ENCODE measurements at places on chromosomes 12 and 14.
A peak's percentile ranks its signal among the peaks of the same experiment; 100 is the strongest.

DNA sequence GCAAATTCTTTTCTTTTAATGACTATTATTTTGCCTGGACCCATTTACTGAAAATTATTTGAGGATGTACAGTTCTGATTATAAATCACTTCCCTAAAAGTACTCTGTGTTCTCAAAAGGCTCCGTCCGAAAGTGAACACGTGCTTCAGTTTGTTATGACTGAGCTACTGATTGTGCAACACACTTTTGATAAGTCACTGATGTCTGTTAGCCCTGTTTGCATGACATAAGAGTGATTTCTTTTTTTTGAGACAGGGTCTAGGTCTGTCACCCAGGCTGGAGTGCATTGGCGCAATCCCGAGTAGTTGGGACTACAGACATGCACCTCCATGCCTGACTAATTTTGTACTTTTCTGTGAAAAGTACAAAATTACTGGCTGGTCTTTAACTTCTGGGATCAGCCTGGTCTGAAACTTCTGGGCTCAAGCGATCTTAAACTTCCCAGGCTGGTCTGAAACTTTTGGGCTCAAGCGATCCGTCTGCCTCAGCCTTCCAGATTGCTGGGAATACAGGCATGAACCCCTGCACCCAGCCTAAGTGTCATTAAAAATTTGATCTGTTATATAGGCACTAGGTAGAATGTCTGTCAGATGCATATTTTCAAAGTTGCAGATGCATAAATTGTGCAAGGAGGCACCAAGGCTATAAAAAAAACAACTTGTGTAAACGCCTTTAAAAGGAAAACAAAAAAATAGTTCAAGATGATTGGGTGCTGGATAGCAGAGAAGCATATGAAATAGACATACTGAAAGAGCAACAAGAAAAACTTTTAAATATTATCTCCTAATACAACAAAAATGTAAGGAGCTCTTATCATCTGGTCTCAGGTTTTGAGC, 111.5 kb downstream of the SRGAP1 start:
- DNase-seq: peak; percentile 93

- DNase-seq: no peak
Observed at GRCh38 chr12:62098132-62098531, 162.1 kb upstream of the USP15 start.

DNA sequence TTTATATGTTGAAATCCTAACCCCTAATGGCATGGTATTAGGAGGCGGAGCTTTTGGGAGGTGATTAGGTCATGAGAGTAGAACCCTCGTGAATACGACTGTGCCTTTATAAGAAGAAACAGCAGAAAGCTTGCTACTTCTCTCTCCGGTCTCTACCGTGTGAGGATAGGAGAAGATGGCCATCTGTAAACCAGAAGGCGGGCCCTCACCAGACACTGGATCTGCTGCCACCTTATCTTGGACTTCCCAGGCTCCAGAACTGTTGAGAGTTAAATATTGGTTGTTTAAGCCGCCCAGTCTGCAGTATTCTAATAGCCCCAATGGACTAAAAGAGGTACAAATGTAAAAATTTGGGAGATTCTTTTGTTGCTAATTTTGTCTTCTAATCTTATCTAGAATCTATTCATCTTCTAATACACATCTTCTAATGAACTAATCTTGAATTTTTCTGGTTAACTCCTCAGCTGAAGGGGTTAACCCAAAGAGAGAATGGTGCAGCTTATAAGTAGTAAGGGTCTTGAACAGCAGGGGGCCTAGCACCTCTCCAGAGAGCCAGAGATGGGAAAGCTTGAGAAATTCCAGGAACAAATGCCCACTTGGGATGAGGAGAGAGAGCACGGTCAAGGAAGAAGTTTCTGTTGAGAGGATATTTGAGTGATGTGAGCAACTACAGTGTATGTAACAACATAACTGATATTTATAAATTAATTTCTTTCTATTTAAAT, 264.0 kb upstream of the GRIP1 start:
- no peak for DNase-seq

- no peak for DNase-seq
Observed at GRCh38 chr12:41606468-41607445, 418.6 kb downstream of the PDZRN4 start.

- no peak for DNase-seq
Observed at GRCh38 chr12:21800011-21800410, 25.5 kb upstream of the KCNJ8 start.

- no peak for DNase-seq
Observed at GRCh38 chr14:28157289-28157869, 609.2 kb upstream of the FOXG1 start.

DNA sequence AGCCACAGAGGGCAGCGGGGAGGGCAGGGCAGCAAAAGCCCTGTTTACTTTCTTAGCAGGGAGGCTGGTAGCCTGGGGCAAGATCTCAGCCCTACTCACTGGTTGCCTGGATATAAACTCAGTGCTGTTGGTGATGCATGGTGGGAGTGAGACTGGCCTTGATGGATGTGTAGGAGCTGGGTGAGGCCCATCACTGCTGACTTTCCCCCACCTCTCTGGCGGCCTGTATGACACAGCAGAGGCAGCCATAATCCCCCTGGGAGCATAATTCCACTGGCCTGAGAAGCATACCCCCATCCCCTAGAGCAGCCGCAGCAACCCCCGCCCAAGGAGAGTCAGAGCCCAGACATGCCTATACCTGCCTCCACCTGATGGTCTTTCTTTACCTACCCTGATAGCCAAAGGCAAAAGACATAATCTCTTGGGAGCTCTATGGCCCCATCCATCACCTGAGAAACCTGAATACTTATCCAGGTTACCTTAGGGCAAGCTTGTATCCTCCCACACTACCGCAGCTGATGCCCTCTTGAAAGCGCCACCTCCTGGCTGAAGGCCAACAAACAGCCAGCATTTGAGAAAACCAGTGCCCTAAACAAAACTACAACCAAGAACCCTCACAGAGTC, 59.3 kb downstream of the DNAI7 start:
- no peak for DNase-seq

DNA sequence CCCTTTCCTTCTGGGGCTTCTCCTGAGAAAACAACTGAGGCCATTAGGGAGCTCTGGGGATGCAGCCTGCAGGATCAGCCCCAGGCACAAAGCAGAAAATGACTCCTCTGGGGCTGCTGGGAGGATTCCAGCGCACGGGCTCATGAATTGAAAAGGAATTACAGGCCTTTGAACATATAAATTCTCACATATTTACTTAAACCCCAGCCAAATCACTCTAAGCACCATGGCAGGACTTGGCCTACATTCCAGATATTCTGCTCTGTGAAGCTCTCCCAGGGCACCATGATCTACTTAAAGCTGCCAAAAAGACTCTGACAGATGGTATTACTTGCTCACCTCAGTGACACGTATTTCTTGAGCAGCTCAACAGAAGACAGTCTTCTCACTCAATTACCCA, 87.2 kb downstream of the ZFC3H1 start:
- no peak for DNase-seq

DNA sequence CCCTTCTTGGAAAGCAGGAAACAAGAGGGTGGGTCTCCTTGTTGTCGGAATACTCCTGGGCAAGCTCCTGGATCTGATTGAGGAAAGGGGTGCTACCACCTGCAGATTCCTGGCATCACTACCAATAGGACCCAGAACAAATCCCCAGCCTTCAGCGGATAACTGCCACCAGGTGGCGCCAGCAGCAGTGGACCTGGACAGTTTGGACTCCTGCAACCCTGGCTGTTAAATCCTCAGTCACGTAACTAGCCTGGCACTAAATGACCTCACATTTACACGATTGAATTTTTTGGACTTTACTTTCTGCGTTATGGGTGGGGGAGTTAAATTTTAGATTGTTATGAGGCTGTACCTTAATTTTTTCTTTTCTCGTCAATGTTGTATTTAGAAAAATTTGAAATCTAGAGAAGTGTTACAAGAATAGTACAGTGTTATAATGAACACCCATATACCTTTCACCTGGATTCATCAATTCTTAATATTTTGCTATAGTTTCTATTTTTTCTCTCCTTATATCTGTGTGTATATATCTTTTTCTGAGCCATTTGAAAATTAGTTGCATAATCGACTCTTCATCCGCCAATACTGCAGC, 95.6 kb downstream of the GAS2L3 start:
- peak; percentile 69 for DNase-seq

- DNase-seq: no peak
Observed at GRCh38 chr14:20719777-20720176, 25.9 kb upstream of the EDDM3A start.

- DNase-seq: peak; percentile 16
Observed at GRCh38 chr12:95446506-95446900, 27.4 kb upstream of the METAP2 start.

DNA sequence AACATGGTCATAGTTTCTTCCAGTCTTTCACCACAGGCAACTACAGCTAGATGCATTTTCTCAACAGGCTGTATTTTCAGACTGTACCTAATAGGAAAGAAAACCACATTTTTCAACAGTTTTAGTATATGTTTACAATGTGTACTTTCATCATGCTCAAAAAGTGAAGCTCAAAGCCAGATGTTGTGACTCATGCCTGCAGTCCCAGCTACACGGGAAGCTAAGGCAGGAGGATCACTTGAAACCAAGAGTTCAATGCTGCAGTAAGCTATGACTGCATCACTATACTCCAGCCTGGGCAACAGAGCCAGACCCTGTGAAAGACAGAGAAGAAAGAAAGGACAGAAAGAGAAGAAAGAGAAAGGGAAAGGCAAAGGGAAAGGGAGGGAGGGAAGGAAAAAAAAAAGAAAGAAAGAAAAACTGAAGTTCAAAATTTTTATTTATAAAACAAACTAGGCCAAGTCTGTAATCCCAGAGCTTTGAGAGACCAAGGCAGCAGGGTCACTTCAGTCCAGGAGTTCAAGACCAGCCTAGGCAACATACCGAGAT, 25.5 kb downstream of the GXYLT1 start:
- DNase-seq: peak; percentile 95

GRCh38 chr14:23217032-23218020, 20.4 kb upstream of the RNF212B start:
- no peak for DNase-seq

DNA sequence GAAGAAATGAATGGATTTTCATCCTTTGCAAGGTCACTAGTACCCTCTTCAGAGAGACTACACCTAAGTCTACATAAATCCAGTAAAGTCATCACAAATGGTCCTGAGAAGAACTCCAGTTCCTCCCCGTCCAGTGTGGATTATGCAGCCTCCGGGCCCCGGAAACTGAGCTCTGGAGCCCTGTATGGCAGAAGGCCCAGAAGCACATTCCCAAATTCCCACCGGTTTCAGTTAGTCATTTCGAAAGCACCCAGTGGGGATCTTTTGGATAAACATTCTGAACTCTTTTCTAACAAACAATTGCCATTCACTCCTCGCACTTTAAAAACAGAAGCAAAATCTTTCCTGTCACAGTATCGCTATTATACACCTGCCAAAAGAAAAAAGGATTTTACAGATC, 40.8 kb downstream of the SPATA7 start:
- peak; percentile 49 for DNase-seq

- no peak for DNase-seq
Observed at GRCh38 chr14:47057364-47057763, 405.8 kb upstream of the RPL10L start.

DNA sequence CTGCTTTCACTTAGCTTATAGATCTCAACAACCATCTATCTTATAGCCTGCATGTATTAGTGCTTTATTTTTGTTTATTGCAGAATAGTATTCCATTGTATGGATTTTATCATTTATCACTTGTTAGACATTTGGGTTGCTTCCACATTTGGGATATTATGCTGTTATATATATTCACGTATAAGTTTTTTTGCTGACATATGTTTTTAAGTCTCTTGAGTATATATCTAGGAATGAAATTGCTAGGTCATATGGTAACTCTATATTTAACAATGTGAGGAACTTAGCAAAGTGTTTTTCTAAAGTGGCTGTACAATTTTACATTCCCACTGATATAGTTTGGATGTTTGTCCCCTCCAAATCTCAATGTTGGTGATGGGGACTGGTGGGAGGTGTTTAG, 208.1 kb downstream of the CPNE8 start:
- no peak for DNase-seq

GRCh38 chr12:40734276-40734675, 42.0 kb downstream of the CNTN1 start:
- no peak for DNase-seq

DNA sequence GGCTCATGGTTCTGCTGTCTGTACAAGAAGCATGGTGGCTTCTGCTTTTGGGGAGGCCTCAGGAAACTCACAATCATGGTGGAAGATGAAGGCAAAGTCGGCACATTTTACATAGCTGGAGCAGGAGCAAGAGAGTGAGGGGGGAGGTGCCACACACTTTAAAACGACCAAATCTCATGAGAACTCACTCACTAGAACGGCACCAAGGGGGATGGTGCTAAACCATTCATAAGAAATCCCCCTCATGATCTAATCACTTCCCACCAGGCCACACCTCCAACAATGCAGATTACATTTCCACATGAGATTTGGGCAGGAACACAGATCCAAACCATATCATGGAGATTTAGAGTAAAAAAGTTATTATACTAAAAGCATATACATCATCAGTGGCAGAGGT, 13.6 kb upstream of the LEMD3 start:
- no peak for DNase-seq

GRCh38 chr12:857611-858010, 91.9 kb downstream of the RAD52 start:
- DNase-seq: peak; percentile 93

- DNase-seq: no peak
Observed at GRCh38 chr14:26265170-26265685, 332.6 kb downstream of the NOVA1 start.

DNA sequence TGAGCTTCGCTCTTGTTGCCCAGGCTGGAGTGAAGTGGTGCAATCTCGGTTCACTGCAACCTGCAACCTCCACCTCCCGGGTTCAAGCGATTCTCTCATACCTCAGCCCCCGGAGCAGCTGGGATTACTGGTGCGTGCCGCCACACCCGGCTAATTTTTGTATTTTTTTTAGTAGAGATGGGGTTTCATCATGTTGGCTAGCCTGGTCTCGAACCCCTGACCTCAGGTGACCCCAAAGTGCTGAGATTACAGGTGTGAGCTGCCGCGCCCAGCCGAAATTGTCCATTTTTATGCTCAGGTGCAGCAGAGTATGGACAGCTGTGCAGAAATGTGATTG, 19.2 kb upstream of the CYP46A1 start:
- no peak for DNase-seq

DNA sequence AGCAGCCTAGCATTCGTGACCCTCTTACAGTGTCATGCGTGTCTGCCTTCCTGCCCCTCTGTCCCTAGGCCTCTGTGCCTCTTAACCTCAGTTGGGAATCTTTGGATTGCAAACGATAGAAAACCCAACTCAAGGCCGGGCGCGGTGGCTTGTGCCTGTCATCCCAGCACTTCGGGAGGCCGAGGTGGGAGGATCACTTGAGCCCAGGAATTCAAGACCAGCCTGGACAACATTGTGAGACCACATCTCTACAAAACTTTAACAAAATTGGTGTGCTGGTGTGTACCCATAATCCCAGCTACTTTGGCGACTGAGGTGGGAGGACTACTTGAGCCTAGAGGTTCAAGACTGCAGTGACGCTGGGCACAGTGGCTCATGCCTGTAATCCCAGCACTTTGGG, 36.7 kb downstream of the TMEM120B start:
- DNase-seq: no peak

DNA sequence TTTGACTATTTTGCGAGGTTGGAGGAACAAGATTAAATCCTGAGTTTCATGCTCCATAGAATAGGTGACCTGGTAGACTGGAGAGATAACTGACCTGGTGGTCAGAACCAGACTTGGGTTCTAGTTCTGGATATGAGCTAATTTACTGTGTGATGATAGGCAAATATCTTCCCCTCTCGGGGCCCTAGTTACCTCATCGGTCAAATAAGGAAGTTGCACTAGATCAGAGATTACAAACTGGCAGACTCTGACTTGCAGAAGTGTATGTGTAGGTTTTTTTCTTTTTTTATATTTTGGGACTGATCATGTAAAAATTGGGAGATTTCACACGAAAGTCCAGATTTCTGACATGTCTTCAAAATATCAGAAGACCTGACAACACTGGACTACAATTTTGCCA, 37.0 kb downstream of the RPH3A start:
- DNase-seq: no peak

Measured in iris pigment epithelial cell (primary cell).